ENCODE measurements at places on chromosomes 5 and 9.

DNA sequence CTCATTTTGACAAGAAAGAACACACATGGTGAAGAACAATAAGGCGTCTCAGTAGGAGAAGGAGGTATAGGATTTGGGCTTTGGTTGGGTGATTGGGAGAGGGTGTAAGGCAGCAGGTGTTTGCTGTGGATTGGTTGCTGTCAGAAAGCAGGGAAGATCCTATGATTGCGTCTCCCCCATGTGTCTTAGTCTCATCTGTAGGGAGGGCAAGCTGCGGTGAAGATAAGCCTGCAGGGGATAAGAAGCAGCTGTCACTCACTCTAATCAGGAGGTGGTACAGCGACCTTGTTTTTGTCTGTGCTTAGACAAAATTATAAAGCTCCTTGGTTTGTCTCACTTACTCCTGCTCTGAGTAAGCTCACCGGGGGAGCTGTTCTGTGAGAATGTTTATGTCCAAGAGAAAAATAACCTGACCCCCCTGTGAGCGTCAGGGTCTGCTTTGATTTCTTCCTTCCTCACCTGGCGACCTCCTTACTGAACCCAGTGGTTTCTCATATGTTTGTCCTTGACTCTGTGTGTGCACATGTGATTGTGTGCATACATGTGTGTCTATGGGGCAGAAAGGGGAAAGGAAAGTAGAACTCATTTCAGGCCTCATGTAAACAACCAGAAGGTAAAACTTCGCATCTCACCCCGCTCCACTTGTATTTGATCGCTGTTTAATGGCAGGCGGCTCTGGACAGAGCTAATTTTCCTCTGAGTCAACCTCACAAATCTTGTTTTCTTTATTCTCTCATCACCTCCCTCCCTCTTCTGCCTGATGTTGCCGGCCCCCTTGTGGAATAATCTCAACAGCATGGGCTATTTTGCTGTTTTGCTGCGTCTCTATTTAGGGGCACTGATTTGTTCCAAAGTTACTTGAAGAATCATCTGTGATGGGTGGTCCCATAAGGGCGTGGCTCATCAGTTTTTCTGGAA, 105.6 kb downstream of the TENT4A start:
- no peak for DNase-seq

- no peak for DNase-seq
These were observed 62.9 kb downstream of the EFNA5 start for GRCh38 chr5:107607671-107608345.

DNA sequence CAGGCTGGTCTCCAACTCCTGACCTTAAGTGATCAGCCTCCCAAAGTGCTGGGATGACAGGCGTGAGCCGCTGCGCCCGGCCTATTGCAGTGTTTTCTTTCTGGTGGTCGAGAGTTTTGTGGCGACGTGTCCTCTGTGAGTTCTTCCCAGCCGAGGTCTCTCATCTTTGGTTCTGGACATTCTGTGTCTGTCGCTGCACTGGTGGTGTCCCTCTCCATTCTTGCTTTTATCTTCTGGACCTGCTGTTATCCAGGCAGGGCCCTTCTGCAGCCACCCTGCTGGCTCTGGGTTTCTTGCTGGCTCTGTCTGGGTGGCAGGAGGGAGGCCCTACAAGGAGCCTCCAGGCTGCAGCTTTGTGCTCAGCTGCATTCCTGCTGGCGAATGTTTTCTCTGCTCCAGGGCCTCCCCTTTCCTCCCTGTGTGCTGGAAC, 49.1 kb upstream of the EXOC3 start:
- DNase-seq, result no peak

DNA sequence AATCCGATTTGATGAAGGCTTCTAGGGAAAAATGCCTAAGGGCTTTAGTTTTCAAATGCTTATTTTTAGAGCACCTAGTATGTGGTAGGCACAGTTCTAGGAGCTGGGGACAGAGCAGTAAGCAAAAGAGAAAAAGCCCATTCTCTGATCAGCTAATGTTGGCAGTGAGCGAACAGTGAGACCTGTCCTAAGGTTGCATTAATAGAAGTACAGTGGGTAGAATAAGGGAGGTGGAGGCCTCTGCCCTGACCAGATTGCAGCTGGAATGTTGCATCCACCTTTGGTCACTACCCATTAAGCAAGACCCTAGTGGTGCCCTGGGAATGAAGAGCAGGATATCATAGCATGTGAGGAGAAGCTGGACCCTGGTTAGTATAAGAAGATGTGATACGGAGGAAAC, 20.1 kb downstream of the IL9 start:
- no peak for DNase-seq

- no peak for DNase-seq
These were observed 51.7 kb downstream of the SH3GL2 start for GRCh38 chr9:17630531-17630949.

GRCh38 chr5:125275725-125276090, 529.3 kb upstream of the ZNF608 start:
- no peak for DNase-seq

Measured in stimulated activated CD8-positive, alpha-beta memory T cell treated with anti-CD3 and anti-CD28 coated beads, Interleukin-2, amount 100 ng/mL, for 1 hour (primary cell).